T-cell (primary cell): ENCODE measurements at places on chromosomes 6 and 20.

- H3K4me3 ChIP-seq = no peak overlapping the region
- no peaks in the 10 kb centered on the region for H3K27me3 ChIP-seq
- H3K36me3 ChIP-seq = no peaks in the 10 kb centered on the region
- no peak for DNase-seq
- H3K4me1 ChIP-seq = no peaks in the 10 kb centered on the region
Measured at GRCh38 chr6:130647246-130647645, 180.0 kb upstream of the SMLR1 start.

- peak overlapping the region; percentile 85 for H3K27ac ChIP-seq
- peaks cover 21% of the 10 kb centered on the region for H3K4me1 ChIP-seq
- H3K4me3 ChIP-seq = peak overlapping the region; percentile 65
- H3K36me3 ChIP-seq = peaks cover 6% of the 10 kb centered on the region
Measured at GRCh38 chr6:31621320-31621939, 915 bp downstream of the PRRC2A start.

GRCh38 chr6:163965426-163966348 is 551.2 kb downstream of the QKI start:
- H3K4me1 ChIP-seq = no peaks in the 10 kb centered on the region
- DNase-seq = no peak
- no peak overlapping the region for H3K27ac ChIP-seq

DNA sequence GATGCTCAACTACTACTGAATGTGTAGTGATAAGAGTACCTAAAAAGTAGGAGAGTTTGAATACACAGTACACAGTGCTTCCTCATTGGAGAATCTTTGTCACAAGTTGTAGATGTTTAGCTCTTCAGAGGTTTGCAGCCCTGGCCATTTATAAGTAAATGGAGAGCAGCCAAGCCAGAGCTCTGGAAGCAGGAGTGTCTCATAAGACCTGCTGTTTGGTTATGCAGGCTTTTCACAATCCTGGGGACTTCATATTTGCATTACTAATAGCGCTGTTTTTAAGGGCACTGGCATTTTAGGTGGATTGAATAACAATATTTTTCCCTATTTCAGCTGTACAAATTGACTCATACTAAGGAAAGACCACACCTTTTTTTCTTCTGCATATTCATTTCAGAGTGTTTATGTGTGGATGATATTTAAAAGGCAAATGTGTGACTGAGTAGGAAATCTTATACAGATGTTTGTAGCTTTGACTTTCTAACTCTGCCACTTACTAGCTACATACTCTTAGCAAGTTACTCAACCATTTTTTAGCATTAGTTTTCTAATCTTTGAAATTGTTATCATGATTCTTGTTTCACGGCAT is 730.5 kb upstream of the MAP3K7 start:
- H3K27ac ChIP-seq = no peak overlapping the region
- no peak overlapping the region for H3K4me3 ChIP-seq
- no peak for DNase-seq
- H3K27me3 ChIP-seq = no peaks in the 10 kb centered on the region
- H3K36me3 ChIP-seq = no peaks in the 10 kb centered on the region
- no peaks in the 10 kb centered on the region for H3K4me1 ChIP-seq

GRCh38 chr20:46739431-46740213 is 30.2 kb downstream of the SLC2A10 start:
- no peak overlapping the region for H3K27ac ChIP-seq
- DNase-seq = no peak
- no peaks in the 10 kb centered on the region for H3K4me1 ChIP-seq
- H3K36me3 ChIP-seq = no peaks in the 10 kb centered on the region
- peaks cover 35% of the 10 kb centered on the region for H3K27me3 ChIP-seq
